Choroid plexus epithelial cell (primary cell): ENCODE measurements at places on chromosomes 7 and 10.

DNA sequence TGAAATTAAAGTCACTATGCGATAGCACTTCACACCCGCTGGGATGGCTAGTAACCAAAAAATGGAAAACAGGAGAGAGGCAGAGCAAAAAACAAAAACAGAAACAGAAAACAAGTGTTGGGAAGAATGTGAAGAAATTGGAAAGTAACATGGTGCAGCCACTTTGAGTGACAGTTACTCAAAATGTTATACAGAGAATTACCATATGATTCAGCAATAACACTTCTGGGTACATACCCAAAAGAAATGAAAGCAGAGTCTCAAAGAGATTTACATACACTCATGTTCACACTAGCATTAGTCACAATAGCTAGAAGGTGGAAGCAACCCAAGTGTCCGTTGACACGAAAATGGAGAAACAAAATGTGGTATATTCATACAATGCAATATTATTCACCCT is 88.6 kb upstream of the KCNIP2 start:
- DNase-seq = no peak

DNA sequence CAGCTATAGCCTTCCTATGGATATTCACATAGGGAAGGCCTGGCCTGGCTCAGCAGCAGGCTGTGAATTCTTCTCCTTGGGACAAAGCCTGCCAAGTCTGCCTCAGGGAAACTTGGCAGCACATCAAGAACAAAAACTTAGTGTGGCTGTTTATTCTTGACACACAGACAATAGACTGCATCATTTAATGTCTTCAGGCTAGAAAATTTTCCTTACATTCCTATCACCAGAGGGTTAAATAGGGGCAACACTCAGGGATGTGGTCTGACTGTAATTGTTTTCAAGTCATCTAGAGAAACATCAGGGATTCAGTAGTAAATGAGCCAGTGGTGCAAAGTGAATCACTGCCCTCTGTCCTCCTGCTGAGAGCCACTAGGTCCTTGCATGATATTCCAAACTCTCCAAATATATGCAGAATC is 137.3 kb downstream of the SEMA3C start:
- peak; percentile 84 for DNase-seq

DNA sequence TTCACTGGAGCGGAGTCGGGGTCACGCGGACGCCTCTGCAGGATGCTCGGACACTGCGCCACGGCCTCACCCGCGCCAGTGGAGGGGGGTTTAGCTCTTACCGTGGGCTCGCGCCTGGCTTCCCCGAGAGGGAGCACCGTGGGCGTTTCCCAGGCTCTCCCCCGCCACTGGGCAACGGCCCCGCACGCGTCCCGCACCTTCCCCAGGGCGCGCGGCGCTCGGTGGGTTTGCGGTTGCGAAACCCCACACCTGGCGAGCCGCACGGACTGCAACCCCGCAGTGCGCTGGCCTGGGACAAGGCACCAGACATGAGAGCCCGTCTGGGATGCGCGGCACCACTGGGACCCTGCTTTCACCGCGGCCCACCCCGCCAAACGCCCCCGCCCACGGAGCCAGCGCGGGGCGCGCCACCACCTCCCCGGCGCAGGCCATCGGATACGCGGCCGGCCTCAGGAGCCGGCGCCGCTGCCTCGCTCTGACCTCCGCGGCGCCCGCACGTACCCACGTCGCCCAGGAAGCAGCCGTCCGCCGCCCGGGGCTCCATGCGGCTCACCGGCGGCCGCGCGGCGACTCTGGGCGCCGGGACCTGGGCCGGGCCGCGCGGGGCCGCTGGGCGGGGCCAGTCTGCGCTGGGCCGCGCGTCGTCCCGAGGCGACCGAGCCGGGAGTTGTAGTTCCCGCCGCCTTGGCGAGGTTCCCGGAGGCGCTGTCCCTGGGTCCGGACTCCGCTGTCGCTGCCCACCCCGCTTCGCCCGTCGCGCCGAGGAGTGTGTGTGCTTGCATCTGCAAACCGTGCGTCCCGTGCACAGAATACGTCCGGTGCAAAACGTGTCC is at the start of gene ASB13:
TSS of gene ASB13 (minus strand) at position 588 of the 833 bp plus-strand sequence. CDS start at position 544, 44 bp downstream.
- DNase-seq = peak; percentile 21

- DNase-seq = peak; percentile 62
Measured at GRCh38 chr10:24513155-24513554, 210.5 kb downstream of the ARHGAP21 start.

- DNase-seq = no peak
Measured at GRCh38 chr7:70706204-70706603, 425.7 kb upstream of the GALNT17 start.

DNA sequence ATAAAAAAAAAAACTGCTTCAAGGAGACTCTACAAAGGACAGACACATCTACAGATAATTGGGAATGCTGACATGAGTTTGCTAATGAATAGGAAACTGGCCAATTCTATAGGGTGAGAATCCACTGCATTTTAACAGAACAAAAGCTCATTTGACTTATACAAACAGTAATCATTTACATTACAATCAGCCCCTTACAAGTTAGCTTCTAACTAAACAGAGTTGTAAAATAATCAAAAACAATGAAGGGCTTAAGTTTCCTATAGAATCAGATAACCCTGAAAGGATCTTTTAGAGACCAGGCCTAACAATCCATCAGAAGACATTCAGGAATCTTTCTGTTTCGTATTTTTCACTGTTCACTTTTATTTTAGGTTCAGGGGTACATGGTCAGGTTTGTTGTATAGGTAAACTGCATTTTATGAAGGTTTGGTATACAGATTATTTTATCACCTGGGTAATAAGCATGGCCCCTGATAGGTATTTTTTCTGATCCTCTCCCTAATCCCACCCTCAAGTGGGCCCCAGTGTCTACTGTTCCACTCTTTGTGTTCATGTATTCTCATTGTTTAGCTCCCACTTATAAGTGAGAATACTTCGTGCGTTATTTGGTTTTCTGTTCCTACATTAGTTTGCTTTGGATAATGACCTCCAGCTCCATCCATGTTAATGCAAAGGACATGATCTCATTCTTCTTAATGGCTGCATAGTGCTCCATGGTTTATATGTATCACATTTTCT is 131.3 kb upstream of the NOBOX start:
- no peak for DNase-seq

DNA sequence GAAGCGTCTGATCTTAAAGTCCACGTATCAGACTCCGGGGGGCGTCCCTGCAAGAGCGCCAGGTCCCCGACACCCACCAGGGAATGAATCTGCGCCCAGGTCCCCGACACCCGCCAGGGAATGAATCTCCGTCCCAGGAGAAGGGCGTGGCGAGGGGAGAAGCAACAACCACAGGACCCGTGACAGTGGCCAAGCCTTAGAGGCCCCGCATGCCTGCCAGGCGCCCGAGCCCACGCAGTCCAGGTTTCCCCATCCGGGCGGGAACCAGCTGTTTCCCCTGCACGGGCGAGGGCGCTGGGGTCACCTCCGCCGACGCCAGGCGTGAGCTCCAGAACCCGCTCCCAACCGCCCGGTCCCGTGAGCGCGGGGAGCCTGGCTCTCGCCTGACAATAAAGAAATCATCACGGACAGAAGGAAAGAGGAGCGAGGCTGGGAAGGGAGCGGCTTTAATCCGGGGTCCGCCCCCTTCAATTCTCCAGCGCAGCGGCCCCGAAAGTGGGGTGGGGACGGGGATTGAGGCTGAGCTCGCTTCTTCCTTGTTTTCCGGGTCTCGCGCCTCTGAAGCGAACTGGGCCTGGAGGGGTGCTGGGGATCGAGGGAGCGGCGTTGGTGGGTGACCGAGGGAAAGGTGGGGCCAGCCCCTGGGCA is 29.0 kb upstream of the BMS1 start:
- DNase-seq = no peak

GRCh38 chr7:110835849-110836248 is 255.1 kb upstream of the LRRN3 start:
- DNase-seq = no peak

- peak; percentile 92 for DNase-seq
Measured at GRCh38 chr7:136923111-136923667, 54.7 kb downstream of the CHRM2 start.

- DNase-seq = no peak
Measured at GRCh38 chr10:32273336-32273735, 73.6 kb downstream of the EPC1 start.

DNA sequence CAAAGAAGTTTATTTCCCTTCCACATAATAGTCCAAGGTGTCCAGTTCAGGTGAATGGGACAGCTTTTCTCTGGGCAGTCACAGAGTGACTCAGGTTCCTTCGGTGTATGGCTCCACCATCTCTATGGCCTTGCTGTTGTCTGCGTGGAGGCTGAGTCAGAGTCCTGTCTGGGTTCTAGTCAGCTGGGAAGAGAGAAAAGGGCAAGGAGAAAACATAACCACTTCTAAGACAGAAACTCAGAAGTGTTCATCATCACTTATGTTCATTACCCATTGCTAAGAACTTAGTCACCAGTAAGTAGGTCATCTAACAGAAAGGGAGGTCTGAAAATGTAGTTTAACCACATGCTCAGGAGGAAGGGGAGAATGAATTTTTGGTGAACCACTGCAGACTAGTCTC is 32.4 kb upstream of the CCDC7 start:
- DNase-seq = peak; percentile 93

- no peak for DNase-seq
Measured at GRCh38 chr7:151246851-151247580, 1.5 kb downstream of the SMARCD3 start.

DNA sequence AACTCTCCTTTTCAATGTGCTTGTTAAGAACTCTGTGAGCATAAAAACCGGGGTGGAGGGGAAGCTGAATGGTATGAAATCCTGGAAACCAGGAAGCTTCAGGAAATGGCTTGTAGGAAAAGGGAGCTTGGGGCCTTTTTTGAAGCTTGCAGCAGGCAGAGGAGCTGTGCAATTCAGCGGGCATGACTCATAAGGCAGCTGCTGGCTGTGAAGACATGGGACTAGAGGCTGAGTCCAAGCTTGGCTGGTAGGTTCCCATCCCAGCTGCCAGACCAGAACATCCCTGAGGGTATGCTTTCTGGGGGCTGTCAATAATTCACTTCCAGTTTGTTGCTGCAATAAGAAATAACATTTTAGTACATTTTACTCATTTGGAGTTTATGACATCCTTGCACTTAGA is 36.8 kb upstream of the CDC14C start:
- peak; percentile 3 for DNase-seq

DNA sequence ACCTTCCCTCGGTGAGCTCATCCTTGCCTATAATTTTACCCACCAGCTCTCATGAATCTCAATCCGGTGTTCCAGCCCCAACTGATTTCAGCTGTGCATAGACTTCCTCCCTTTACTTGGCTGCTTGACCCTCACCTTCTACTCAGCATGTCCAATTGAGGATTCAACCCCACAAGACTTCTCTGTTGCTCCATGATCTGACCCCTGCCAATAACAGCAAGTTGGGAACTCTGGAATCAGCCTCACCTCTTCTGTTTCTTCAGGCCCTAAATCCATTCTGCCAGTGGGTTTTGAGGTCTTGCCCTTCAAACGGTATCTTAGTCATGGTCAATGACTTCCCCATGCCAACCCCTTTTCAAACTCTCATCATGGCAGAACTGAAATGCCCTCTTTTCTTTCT is 390.4 kb downstream of the CALN1 start:
- no peak for DNase-seq

GRCh38 chr10:110410329-110411046 is 87.2 kb upstream of the DUSP5 start:
- DNase-seq = peak; percentile 94

- no peak for DNase-seq
Measured at GRCh38 chr7:91013078-91013477, 251.2 kb upstream of the FZD1 start.

DNA sequence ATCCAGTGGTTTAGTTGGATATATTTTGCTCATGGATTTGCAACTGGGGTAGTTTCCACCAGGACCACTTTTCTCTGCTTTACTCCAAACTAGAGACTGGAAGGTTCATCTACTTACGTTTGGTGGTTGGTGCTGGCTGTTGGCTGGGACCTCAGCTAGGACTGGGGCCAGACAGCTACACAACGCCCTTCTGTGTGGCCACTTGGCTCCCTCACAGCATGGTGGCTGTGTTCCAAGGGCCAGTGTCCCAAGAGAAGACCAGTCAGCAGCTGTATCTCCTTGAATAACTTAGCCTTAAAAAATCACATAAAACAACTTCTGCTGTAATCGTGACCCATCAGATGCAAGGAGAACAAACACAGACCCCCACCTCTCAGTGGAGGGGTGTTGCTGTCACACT is 4.2 kb upstream of the KCNH2 start:
- DNase-seq = no peak

- DNase-seq = no peak
Measured at GRCh38 chr7:55202150-55202913, 162.8 kb upstream of the LANCL2 start.

DNA sequence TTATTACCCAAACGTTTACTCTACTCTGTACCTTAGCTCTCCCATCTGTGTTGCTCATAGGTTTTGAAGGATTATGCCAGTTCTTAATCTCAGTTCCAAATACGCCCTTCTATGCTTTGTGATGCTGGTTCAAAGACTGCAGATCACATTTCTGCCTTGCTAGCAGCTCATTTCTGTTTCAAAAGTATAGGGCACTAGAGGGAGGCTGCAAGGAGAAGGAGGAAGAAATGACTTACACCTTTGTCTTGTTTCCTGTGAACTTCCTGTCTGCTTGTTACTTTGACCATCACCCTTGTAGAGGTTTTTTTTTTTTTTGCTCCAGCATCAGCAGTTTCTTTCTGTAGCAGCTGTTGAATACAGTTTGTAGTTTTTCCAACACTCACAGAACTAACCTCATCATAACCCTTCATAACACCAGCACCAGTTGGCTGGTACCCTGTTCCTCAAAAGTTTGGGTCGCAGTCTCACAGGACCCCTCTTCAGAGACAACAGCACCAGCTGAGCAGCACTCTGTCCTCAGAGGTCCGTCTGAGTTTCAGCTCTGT is 16.5 kb downstream of the SLK start:
- no peak for DNase-seq

DNA sequence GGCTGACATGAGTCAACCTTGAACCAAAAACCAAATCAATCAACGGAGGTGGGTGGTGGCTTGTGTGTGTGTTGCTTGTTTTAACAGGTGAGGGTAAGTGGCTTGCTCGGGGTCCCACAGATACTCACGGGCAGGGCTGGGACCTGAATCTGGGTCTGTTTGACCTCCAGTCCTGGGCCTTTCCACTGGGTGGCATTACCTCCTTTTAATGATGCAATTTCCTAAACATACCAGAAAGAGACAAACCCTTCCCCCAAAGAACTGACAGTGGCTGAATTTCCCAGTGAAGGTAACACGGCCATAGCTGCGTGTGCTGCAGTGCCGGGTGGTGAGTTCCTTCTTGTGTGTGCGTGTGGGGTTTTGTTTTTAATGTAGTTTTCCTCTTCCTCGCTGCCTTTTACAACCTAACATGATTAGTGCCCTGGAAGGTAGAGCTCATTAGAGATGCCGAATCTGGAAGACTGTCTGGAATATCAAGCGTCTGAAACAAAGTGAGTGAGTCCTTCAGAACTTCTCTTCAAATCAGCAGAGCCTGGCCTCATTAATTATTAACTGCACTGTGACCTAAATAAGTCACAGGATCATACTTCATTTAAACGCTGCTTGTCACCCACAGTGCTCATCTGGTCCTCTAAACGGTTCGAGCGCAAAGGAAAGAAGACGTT is 166.1 kb upstream of the TCERG1L start:
- DNase-seq = no peak

GRCh38 chr7:19146699-19147098 is 1.5 kb upstream of the FERD3L start:
- peak; percentile 58 for DNase-seq

DNA sequence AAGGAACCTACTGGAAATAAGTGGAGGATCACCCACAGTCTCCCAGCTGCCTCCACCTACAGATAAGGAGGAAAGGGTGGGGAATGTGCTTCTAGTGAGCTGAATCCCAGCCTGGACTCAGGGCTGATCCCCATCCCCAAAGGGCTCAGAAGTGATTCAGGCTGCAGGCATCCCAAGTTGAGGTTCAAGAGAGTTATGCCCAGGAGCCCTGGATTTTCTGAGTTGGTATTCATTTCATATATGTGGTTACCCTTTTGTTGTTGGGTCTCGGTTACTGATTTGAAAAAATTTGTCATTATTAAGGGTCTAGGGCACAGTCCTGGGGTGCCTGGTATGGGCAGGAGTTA is 30.0 kb upstream of the SRGN start:
- peak; percentile 46 for DNase-seq
